ENCODE measurements at places on chromosomes 6 and 20.

DNA sequence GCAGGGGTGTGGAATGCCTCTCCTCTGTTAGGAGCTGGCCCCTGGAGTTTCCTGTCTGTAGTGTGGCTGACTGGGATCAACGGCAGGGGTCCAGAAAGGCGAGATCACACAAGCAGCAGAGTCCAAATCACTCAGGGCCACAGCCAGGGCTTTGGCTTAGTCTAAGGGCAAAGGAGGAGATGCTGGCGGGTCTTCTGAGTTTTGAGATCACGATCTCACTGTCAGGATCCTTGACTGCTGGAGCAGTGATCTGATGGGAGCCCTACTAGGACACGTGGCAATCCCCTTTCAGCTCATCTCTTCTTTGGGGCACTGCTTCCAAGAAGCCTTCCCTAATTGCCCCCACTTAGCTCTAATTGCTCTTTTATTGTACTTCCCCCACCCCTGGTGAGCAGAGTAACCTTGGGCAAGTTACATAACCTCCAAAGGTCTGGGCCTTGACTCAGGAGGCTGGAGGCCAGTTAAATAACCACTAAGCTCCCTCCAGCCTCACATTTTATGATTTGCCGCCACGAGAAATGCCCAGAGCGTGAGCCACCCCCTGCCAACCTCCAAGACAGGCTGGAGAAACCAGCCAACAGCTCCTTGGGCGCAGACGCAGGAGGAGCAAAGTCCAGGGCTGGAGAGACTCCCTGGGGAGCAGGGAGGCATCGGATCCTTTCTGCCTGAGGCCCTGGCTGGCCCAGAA lies 12.0 kb downstream of the KCNK5 start:
- no peaks in the 10 kb centered on the region for H3K27me3 ChIP-seq
- DNase-seq = no peak
- H3K36me3 ChIP-seq = peaks cover 36% of the 10 kb centered on the region
- peaks cover 90% of the 10 kb centered on the region for H3K4me1 ChIP-seq
- H3K4me3 ChIP-seq = no peak overlapping the region
- H3K27ac ChIP-seq = peak overlapping the region; percentile 72

DNA sequence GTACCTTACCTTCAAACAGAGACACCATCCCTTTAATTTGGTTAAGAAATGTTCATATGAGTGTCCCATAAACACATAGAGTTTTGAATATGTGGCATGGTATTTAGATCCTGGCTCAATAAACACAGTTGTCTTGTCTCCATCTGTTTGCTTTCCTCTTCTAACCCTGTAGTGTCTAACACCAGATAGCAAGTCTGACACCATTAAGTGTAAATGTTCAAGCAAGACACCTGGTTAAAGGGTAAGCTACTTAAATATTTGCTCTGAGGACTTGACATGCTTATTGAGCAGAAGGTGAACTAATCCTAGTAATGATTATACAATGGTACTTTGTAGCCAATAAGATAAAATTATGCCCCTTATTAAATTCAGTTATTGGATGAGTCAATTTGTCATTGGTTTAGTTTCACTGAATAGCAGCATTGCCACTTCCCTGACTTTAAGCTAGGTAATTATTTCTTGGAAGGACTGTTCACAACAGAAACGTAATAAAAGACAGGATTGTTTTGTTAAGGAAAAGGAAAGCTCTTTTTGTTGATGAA lies 26.9 kb upstream of the GOPC start:
- no peak for DNase-seq
- H3K4me3 ChIP-seq = no peak overlapping the region
- H3K27me3 ChIP-seq = no peaks in the 10 kb centered on the region
- peaks cover 4% of the 10 kb centered on the region for H3K36me3 ChIP-seq
- H3K27ac ChIP-seq = no peak overlapping the region

DNA sequence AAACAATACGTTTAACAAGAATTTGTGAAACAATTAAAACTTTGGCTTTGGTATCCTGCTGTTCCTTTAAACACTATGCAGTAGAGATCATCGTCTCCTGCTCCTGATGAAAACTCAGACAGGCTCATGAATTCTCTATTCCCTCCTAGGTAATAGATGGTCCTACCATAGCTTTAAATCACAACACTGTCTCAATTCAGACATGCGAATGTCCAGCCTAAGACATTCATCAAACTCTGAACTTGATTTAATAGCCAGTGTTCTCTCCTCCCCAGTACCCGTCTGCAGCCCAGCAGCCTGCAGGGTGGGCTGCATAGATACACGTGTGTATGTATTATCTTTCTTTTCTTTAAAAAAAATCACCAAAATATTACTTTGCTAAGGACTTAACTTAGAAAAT lies 232.8 kb downstream of the TTLL2 start:
- no peaks in the 10 kb centered on the region for H3K27me3 ChIP-seq
- no peak overlapping the region for H3K27ac ChIP-seq
- no peaks in the 10 kb centered on the region for H3K36me3 ChIP-seq
- H3K4me3 ChIP-seq = no peak overlapping the region

DNA sequence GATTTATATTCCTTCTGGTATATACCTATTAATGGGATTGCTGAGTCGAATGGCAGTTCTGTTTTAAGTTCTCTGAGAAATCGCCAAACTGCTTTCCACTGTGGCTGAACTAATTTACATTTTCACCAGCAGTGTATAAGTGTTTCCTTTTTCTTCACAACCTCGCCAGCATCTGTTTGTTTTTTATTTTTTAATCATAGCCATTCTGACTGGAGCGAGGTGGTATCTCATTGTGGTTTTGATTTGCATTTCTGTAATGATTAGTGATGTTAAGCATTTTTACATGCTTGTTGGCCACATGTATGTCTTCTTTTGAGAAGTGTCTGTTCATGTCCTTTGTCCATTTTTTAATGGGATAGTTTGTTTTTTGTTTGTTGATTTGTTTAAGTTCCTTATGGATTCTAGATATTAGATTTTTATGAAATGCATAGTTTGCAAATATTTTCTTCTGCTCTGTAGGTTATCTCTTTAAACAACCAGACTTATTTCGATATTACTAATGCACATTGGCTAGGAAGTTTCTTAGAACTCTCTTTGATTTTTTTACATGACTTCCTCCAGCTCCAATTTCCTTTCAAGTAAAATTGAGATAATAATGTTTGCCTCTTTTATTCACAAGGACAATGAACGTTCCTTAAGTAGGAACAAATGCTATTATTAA lies 12.2 kb upstream of the VNN1 start:
- no peaks in the 10 kb centered on the region for H3K36me3 ChIP-seq
- H3K4me3 ChIP-seq = no peak overlapping the region
- peaks cover 24% of the 10 kb centered on the region for H3K4me1 ChIP-seq
- peak overlapping the region; percentile 58 for H3K27ac ChIP-seq
- H3K27me3 ChIP-seq = no peaks in the 10 kb centered on the region
- no peak for DNase-seq

- no peaks in the 10 kb centered on the region for H3K36me3 ChIP-seq
- no peaks in the 10 kb centered on the region for H3K4me1 ChIP-seq
- no peak overlapping the region for H3K4me3 ChIP-seq
- H3K27me3 ChIP-seq = peaks cover 4% of the 10 kb centered on the region
- H3K27ac ChIP-seq = no peak overlapping the region
Measured at GRCh38 chr20:13002251-13002650, 6.5 kb upstream of the SPTLC3 start.

GRCh38 chr20:15928946-15929345 lies 644.3 kb downstream of the KIF16B start:
- no peak overlapping the region for H3K27ac ChIP-seq
- H3K27me3 ChIP-seq = no peaks in the 10 kb centered on the region
- no peak for DNase-seq
- H3K4me3 ChIP-seq = no peak overlapping the region

DNA sequence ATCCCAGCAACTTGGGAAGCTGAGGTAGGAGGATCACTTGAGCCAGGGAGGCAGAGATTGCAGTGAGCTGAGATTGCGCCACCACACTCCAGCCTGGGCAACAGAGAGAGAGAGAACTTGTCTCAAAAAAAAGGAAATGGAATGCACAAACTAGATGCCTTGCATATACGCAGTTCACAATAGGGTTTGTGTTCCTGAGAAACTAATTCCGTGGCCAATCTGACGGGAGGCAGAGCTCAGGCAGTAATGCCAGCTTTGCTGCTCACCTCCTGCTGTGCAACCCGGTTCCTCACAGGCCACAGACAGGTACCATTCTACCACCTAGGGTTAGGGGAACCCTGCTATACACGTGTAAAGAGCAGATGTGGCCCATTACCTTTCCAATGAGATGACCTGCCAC lies 1.4 kb downstream of the CDK5RAP1 start:
- H3K27ac ChIP-seq = no peak overlapping the region
- peak overlapping the region; percentile 86 for H3K4me3 ChIP-seq
- no peak for DNase-seq
- H3K4me1 ChIP-seq = peaks cover 31% of the 10 kb centered on the region

DNA sequence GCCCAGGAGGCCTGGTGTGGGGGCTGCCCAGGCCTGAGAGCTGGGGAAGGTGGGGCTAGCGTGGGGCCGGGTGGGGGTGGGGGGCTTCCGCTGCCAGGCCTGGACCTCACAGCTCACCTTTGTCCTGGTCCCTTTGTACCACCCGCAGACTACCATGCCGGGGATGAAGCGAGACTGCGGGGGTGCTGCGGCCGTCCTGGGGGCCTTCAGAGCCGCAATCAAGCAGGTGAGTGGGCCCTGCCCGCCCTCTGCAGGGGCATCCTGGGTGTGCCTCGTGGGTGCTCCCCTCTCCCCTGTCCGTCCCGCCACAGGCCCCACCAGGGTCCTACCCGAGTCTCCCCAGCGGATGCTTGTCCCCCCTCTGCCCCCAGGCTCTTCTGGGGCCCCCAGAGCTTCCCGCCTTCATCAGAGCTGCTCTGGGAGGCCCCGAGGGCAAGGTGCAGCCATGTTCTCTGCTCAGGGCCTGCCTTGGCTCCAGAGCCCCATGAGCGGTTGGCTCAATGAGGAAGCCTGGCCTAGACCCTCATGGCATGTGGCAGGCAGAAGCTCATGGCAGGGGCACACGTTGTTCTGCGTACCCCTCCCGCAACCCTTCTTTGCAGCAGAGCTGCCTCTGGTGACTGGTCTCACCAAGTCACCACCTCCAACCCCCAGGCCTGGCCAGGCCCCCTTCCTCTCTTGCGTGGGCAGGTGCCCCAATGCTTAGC lies 14.5 kb downstream of the NPEPL1 start:
- peak; percentile 23 for DNase-seq
- H3K36me3 ChIP-seq = peaks cover 11% of the 10 kb centered on the region
- H3K27ac ChIP-seq = no peak overlapping the region

DNA sequence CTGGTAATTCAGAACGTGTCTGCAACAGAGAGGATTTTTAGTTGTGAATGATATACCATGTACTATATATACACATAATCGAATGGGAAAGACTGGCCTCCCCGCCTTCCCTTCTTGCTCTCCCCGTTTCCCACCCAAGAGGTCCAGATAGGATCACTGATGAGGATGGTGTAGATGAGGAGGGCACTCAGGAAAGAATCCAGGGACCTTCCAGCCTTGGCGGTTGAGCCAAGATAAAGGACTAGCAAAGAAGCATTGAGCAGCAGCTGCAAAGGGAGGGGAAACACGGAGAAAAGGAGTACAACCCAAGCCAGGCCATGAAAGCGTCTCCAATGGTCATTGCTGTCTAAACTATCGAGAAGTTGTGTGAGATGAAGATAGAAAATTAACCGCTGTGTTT lies 84.0 kb upstream of the EXOC2 start:
- H3K27ac ChIP-seq = no peak overlapping the region
- peaks cover 47% of the 10 kb centered on the region for H3K27me3 ChIP-seq
- no peaks in the 10 kb centered on the region for H3K36me3 ChIP-seq
- H3K4me1 ChIP-seq = no peaks in the 10 kb centered on the region
- no peak for DNase-seq

DNA sequence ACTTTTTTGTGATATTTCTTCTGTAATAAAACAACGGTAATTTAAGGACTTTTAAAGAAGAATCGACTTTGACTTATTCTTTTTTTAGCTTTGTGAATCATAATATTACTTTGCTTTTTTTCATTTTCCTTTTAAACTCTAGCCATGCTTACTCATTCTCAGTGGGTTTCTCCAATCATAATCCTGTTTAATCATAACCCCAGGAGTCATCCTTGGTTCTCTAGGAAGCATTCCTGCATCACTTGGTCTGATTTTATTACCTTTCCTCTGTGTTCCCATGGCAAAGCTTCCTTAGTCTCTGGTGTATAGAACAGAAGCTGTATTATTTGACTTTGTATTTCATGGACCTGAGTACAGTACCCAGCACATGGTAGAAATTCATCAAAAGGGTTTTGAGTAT lies 223.5 kb downstream of the CDKAL1 start:
- H3K27ac ChIP-seq = no peak overlapping the region
- DNase-seq = no peak
- peaks cover 35% of the 10 kb centered on the region for H3K36me3 ChIP-seq
- H3K27me3 ChIP-seq = no peaks in the 10 kb centered on the region
